Femur (tissue), 1 donor: ENCODE measurements at places on chromosomes 1 and 21.

DNA sequence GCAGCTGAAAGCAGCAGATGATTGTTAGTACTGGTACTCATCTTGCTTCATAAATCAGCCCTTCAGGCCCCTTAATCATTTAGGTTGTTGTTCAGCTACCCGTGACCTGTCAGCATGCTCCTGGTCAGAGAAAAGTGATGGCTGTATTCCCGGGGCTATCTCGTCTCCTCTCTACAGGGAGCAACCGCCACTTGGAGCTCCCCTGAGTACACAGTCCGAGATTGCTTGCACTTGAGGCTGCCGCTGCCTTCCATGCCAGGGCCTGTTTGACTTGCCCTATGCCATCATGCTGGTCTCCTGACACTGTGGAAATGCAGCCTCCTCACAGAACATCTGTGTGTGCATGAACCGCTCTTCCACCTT lies 97.5 kb downstream of the SPATA46 start:
- no peak for DNase-seq

- no peak for DNase-seq
Observed at GRCh38 chr1:83718338-83718737, 280.6 kb downstream of the TTLL7 start.

GRCh38 chr1:231193710-231194340 lies 32.0 kb downstream of the TRIM67 start:
- no peak for DNase-seq

- no peak for DNase-seq
Observed at GRCh38 chr1:39829791-39830533, 41.3 kb upstream of the BMP8B start.

DNA sequence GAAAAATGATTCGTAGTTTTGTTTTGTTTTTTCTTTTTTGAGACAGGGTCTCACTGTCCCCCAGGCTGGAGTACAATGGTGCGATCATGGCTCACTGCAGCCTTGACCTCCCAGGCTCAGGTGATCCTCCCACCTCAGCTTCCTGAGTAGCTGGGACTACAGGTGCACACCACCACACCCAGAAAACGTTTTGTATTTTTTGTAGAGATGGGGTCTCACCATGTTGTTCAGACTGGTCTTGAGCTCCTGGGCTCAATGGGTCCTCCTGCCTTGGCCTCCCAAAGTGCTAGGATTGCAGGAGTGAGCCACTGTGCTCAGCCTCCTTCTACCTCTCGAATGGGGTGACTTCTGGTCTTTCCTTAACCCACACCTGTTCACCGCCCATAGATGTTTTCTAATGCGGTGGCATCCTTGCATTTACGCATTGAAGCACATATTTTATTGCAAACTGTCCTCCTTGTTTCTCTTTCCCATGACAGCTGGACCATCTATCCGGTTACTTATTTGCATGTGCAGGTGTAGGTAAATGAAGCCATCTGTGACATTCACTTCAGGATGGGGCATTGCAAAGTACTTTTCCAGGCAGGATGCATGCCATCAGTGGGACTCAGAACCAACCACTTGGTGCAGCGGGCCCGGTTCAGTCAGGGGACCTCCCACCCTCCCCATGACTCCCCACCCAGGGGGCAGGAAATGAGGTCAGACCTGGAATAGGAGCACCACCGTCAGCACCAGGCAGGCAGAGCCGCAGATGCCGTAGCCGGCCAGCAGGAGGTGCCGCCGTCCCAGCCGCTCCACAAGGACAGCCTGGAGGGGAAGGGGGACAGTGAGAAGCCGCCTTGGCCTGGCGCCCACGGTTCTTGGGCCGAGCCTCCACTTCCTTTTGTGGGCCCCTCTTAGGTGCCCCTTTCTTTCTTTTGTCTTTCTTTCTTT lies 16.5 kb downstream of the SLC2A7 start:
- no peak for DNase-seq

GRCh38 chr1:12244078-12244477 lies 14.2 kb downstream of the VPS13D start:
- no peak for DNase-seq

- DNase-seq, result no peak
Observed at GRCh38 chr1:61482170-61482734, 242.7 kb downstream of the TM2D1 start.
